ENCODE measurements at places on chromosomes 3 and 15.

GRCh38 chr15:23033979-23034378, 5.4 kb downstream of the TUBGCP5 start:
- no peak for DNase-seq

GRCh38 chr3:117117188-117117936, 407.8 kb downstream of the TUSC7 start:
- DNase-seq = no peak

GRCh38 chr3:30597131-30597768, 9.2 kb upstream of the TGFBR2 start:
- no peak for DNase-seq

GRCh38 chr3:118527514-118528044, 507.1 kb downstream of the IGSF11 start:
- no peak for DNase-seq

GRCh38 chr3:164641071-164641470, 437.2 kb downstream of the SI start:
- no peak for DNase-seq

GRCh38 chr15:68378595-68378994, 53.4 kb downstream of the ITGA11 start:
- no peak for DNase-seq

Measured in cerebellum (tissue), 4 donors.